M059J (cell line): ENCODE measurements at places on chromosomes 5 and 9.
A peak's percentile ranks its signal among the peaks of the same experiment; 100 is the strongest.

DNA sequence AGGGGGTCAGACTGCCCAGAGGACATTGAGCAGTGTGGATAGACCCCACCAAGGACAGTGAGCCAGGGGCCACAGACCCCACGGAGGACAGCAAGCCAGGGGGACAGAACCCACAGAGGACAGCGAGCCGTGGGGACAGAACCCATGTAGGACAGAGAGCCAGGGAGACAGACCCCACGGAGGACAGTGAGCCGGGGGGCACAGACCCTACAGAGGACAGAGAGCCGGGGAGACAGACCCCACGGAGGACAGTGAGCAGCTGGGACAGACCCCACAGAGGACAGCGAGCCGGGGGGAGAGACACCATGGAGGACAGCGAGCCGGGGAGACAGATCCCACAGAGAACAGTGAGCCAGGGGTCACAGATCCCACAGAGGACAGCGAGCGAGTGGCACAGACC is 3.4 kb upstream of the ZDHHC11 start:
- DNase-seq, result no peak

DNA sequence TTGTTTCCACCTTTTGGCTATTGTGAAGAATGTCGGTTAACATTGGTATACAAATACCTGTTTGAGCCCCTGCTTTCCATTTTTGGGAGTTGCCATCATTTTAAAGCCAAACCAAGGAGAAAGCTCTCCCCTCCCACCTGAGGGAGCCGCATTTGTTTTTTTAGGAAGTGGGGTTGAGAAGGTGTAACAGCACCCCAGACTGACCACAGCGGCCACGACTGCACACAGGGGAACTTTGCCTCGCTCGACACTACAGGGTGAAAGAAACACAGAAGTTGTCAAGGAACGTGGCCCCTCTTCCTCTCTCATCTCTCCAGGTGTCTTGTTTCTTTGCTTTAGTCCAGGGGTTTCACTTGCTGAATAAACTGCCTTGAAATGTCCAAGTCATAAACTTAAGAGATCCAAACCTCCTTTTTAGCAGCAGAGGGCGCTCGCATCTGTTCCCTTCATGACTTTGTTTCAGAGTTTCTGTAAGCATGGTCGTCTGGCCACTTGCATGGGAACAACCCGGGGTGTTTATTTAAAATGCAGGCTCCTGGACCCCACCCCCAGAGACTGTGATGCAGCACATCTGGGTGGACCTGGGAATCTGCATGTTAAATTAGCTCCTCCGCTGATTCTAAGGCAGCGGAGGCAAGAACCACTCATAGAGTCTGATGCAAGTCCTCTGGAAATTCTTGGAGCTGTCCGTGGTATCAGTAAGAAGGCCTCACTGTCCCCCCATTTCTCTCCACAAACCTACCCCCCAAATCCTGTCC is 2.1 kb upstream of the TTLL11 start:
- DNase-seq, result peak; percentile 66

DNA sequence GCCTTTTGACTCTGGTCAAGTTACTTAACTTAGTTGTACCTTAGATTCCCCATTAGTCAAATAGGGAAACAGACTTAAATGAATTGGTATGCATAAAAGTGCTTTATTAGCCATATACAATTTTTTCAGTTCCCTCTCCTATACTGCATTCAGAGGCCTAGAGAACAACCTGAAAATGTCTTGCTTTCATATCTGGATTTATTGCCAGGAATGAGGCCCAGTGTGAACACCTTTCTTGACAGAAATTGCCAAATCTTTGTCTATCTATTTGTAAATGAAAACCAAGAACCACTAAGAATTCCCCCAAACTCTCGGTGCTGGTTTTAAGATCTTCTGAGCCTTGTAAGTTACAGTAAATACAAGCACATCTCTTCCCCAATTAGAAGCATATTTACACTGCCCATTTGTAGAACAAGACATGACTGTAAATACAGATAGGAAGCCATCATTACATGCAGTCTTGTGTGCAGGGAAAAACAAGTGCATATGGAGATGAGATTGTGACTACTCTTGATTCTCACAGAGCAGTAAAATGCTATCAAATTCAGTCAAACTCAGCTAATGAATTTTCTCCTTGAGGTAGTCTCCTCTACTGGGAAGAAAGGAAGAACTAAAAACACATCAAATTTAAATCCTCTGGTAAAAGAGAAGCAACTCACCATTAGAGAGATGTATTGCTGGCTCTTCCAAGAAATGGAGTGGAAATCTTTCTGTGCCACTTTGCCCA is 5.2 kb upstream of the FAM13B start:
- DNase-seq, result no peak

DNA sequence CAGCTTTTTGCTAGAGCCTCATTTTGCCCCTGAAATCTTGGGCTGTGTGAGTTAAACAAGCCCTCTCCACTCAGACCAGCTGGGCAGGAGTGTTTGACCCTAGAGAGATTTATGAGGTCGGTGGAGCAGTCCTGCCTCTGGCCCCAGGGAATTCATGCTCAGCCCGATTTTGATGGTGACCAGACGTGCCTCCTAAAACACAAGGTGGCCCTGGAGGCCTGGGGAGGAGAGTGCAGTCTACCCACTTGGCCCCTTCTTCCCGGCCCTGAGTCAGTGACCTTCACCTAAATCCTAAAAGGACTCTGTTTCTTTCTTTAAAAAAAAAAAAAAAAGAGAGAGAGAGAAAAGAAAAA is 86.6 kb upstream of the SAP30L start:
- no peak for DNase-seq

DNA sequence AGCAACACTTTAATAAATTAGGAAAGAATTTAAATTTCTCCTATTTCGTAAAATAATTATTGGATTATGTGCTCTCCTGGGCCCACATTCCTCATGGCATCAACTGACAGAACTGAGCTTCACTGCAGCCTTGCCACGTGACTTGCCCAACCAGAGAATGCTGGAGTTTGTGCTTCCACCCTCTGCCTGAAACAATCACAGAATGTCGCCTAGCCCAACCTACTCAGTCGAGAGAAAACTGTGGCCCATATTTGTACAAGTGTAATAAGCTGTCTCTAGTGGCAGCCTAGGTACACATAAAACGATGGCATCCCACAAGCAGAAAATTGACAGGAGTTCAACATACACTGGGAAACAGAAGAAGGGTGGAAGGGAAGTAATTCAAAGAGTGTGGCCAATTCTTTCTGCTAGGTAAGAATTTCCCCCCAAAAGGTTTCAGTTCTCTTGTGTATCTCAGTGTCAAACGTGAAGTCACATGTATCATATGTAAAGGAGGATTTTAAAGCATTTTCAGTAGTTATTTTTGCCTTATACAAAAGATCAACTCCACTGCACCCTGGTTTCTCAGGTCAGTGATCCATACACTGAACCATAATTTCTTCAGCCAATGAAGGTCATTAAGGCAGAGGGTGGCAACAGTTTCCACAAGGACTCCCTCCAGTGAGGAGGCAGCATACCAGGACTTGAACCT is 41.7 kb downstream of the ZNF608 start:
- no peak for DNase-seq

DNA sequence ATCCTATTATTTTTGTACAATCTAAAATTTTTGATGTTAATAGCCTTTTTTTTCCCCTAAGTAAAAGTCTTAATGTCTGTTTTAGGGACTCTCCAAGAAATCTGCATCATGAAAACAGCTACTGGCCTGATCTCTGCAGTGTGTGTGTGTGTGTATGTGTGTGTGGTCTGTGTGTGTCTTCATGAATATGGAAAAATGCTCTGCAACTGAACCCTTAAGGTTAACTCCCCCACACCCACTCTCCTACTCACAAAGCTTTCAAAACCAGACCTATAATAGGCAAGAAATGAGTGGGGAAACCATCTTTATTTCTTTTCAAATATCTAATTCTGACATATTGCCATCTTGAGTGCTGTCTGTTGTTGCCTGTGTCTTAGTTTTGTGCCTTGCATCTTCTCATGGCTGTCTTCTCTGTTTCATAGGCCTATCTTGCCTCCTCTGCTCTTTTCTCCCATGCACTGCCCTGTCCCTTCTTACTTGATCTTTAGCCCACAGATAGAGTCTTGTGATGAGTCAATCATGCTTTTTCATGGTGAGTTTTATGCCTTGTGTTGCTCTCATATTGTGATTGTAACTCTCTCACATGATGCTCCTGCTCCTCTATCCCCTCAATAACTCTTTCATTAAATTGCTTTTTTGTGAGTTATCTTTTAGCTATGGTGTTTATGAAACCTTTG is 68.3 kb downstream of the CHSY3 start:
- DNase-seq, result no peak

GRCh38 chr5:55220433-55221185 is 6.5 kb downstream of the MCIDAS start:
- DNase-seq, result peak; percentile 44

GRCh38 chr5:125700380-125700861 is 722.8 kb upstream of the GRAMD2B start:
- peak; percentile 46 for DNase-seq

DNA sequence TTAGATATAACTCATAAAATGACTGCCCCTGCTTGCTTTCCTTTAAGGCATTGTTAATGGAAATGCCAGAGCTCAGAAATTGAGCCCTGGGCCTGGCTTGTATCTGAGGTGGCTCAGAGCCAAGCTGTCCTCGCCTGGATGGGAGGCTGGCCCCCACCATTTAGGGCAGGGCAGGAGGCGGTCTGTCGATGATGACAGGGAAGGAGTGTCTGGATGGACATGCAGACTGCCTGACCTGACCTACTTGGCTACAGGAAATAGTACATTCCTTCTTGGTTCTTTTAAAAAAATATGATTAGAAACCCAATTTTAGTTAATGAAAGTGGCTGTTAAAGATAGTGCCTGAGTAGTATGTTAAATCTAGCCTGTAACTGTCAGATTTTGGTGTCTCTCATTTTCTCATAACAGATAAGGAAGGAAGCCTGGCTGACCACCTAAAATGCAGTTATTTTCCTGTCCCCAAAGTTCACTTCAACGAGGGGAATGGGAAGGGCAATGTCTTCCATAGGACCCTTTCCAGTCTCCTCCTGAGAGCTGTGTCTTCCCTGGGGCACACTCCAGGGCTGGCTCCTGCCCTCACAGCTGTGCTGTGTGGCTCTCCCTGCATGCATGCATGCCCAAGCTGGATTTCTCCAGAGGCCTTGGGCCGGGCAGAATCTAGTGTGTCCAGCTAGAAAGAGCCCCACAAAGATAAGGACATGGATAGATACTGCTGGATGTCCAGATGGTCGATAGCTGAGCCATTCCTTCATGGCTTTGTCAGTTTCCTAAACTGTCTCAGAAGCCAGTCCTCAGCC is 42.3 kb downstream of the MACROH2A1 start:
- peak; percentile 50 for DNase-seq

GRCh38 chr9:95506428-95506677 is 10.4 kb downstream of the PTCH1 start:
- peak; percentile 61 for DNase-seq

GRCh38 chr9:136484153-136485048 is 1.6 kb upstream of the SEC16A start:
- DNase-seq, result peak; percentile 54

GRCh38 chr9:96686638-96687335 is 31.7 kb upstream of the PRXL2C start:
- DNase-seq, result no peak

- DNase-seq, result no peak
These were observed 488.1 kb downstream of the IRX1 start for GRCh38 chr5:4083591-4084337.

DNA sequence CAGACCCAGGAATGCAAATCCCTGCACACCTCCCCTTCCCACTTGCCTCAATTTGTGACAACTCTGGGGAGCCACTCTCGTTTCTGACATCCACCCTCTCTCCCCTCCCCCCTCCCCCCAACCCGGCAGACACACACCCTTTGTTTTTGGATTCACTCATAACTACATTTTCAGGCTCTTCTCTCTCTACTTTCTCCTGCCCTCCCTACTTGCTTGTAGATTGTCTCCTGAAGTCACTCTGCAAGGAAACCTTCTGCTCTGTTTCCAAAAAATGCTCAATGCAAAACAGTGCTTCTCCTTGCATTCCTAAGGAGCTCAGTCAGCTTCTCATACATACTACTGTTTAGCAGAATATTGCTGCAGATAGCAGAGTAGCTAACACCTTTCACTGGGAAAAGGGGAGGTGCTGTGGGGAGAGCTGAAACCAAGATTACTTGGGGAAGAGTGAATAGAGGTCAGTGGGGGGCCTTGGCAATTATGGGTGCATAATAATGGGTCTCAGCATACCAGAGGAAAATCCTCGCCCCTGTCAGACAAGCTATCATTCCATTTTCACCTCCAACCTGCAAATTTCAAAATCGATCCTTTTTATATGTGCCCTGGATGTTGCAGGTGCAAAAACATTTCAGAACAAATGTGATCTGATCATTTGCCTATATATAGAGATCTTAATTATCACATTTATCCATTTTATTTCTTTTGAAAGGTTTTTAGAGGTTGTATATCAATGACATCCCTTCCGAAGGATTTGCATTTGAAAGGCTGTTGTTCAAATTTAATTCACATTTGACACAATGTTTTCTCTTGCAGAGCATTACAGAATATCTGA is 1860.7 kb upstream of the WWC1 start:
- no peak for DNase-seq

DNA sequence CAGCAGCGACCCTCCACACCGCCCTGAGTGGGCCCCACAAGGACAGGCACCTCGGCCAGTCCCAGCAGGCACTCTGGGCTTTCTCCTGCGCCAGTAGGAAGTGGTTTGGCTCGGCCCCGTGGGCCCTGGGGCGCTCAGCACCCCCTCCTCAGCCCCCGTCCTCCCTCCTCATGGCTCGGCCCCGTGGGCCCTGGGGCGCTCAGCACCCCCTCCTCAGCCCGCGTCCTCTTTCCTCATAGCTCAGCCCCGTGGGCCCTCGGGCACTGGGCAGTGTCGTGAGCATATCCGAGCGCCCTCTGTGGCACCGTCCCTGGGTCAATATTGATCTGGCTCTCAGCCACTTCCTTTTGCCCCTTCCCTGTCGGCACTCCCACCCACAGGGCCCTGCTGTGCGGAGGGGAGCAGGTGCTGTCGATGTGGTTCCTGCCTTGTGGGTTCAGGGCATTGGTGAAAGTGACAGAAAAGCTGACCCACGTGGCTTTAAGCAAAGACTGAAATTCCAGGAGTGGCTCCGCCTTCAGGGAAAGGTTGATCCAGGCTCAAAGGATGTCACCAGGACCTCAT is 5.5 kb upstream of the SCGB3A1 start:
- no peak for DNase-seq

DNA sequence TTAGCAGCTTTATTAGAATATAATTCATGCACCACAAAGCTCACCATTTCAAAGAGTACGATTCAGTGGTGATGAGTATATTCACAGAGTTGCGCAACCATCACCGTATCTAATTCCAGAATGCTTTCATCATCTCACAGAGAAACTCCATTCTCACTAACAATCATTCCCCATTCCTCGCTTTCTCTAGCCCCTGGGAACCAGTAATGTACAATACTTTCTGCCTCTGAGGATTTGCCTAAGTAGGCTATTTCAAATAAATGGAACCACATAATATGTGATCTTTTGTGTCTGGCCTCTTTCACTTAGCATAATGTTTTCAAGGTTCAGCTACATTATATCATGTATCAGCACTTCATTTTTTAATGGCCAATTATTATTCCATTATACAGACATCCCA is 145.1 kb upstream of the ADAMTS16 start:
- peak; percentile 84 for DNase-seq

DNA sequence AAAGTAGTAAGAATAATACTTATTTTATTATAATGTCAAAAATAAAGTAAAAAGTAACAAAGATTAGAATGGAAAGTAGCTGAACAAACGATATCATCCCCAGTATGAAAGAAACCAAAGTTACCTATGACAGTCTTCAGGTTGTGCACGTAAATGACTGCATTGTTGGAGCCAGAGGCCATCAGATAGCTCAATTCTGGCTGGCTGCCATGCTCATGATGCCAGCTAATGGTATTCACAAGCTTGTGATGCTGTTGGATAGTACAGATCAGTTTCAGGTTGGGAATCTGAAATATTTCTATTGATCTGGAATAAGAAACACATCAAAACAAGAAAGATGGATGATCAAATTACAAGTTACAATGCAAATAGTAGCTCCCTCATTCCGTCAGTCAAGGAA is 21.1 kb downstream of the GEMIN5 start:
- peak; percentile 10 for DNase-seq
